ENCODE measurements at places on chromosomes 6 and 20.
A peak's percentile ranks its signal among the peaks of the same experiment; 100 is the strongest.

DNA sequence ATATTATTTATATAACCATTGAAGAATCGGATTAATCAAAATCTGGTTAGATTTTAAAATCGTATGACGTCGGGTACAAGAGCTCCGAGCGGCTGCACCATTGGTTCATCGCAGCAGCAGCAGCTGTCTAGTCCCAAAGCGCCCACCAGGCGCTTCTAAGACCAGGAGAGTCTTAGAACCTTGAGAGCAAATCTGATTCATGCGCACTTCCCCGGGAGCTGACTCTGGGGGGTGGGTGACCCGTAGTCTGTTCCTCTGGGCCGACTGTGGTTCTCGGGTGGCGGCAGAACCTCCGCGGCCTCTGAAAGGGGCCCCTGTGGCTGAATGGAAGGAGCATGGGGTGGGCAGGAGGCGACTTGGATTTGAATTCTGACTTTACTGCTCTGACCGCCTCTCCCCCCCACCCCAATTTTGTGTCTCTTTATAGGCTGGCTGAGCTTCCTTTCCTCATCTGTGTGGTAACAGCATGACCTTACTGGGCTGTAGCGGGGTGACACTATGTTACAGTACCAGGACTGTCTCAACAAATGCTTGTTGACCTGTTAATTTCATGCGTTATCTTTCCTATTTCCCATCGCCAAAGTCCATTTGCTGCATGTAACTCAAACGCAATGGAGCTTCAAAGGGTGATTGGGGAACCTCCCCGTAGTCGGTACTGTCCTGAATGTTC is 119.7 kb downstream of the RTN4IP1 start:
- DNase-seq: no peak

GRCh38 chr6:41759106-41759904 is 12.1 kb upstream of the PGC start:
- no peak for DNase-seq

DNA sequence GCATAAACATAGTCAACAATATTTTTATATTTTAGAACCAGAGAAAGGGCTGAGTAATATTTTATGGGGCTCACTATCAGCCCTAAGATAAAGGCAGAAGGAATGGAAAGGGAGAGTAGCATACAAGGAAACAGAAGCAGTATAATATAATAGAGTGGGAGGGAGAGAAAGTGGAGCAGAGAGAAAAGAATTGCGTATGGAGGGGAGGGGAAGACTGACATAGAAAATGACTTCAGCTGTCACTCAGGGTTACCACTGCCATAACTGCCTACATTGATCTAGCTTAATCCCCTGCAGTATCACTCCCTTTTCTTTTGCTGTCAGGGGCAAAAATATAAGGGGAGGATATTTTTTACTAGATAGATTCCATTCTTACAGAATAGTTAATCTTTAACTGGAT is 1133.5 kb upstream of the MAP3K7 start:
- DNase-seq: no peak

DNA sequence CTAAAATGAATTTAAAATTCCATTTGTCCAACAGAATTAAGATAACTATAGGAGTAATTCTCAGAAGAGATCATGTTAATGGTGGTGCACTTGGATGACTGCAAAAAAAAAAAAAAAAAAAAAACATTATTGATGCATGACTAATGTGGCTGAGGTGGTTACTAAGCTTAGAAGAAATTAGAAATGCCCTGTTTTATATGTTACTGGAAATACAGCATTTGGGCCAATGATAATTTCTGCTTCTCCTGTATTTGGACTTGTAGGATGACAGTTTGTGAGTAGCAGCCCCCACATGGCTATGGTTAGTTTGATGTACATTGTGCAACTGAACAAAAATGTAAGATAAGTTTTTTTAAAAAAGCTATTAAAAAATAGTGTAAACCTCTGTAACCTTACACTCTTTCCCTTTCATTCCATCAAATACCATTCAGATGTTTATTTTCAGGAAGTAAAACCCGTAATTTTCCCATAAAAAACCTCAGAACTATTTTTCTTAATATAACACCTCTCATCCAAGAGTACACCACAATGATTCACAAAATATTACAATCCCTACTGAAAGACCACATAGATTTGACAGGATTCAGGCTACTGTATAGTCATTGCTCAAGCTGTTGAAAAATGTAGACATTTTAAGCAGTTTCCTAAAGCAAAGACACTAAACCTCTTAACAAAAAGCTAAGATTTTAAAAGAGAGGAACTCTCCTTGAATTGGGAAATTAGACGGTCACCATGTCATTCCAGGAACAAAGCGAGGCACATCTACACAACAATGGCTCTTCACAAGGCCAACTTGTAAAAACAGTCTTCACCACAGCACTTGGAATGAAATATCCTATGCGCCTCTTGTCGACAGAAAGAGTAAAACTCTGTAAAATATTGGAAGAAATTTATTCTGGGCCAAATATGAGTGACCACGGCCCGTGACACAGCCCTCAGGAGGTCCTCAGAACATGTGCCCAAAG is 83.0 kb downstream of the WDR27 start:
- peak; percentile 99 for DNase-seq

DNA sequence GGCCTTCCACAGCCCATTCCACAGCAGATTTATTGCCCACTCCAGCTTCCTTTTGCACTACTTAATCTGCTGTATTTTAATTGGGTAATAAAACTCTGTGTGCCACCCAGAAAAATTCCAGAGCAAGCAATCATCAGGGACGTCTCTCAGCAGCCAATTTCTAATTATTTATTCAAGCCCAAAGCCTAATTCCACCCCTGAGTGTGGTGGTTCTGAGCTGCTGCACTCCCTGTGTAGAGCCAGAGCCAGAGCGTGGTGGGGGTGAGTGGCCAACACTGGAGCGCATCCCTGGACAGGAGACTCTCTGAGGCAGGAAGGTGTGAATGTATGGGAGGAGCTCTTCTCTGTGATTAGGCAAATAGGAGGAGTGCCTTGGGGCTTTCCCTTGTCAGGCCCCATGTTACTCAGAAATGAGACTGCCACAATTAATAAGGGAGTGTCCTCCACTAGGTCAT is 66.1 kb downstream of the CD24 start:
- DNase-seq: no peak

GRCh38 chr6:137707038-137707589 is 159.9 kb upstream of the TNFAIP3 start:
- DNase-seq: no peak

- DNase-seq: peak; percentile 79
Observed at GRCh38 chr6:21033575-21034026, 499.3 kb downstream of the CDKAL1 start.

DNA sequence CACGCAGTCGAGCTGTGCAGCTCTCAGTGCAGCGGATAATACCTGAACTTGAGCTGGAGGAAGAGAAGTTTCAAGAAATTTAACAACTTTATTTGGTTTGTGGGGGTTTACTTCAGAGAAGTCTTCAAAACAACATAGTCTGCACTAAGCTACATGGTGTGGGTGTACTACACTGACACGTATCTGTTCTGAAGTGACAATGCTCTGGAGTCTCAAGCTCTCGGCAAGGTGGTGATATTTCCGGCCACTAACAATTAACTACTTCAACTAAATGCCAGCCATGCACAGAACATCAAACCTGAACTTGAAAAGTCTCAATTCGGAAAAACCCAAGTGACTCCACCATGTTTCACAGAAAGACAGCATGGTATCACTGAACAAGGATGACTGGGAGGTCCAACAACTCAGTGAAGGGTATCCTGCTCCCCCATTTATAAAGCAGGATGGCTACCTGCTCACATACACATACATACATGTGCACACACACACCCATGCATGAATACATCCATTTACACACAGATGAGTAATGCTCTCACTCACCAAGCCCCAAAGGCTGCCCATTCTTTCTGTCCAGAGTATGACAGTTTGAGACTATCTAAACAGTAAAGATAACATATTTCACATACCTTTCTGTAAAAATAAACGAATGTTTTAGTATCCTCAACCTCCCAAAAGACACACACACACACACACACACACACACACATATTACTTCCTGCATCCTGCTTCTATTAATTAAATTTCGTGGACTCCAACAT is 15.4 kb upstream of the ANKRD60 start:
- DNase-seq: no peak

GRCh38 chr6:113065611-113066010 is 718.5 kb downstream of the RFPL4B start:
- no peak for DNase-seq

DNA sequence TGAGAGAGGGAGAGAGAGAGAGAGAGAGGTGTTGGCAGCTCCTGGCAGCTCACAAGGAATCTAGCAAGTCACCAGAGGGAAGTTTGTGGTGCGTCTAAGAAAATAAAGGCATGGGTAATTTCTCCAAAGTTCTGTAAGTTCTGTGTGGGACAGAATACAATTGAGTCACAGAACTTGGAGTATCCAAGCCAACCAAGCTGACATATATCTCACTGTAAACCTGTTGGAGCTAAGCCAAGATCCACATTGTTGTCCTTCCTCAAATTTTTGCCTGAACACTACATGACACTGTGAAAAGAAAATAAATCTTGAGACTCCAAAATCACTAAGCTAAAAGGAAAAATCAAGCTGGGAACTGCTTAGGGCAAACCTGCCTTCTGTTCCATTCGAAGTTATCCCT is 436.7 kb downstream of the MEI4 start:
- no peak for DNase-seq

GRCh38 chr6:21500314-21501020 is 93.1 kb upstream of the SOX4 start:
- no peak for DNase-seq

- DNase-seq: no peak
Observed at GRCh38 chr20:49644980-49645565, 68.6 kb downstream of the B4GALT5 start.

DNA sequence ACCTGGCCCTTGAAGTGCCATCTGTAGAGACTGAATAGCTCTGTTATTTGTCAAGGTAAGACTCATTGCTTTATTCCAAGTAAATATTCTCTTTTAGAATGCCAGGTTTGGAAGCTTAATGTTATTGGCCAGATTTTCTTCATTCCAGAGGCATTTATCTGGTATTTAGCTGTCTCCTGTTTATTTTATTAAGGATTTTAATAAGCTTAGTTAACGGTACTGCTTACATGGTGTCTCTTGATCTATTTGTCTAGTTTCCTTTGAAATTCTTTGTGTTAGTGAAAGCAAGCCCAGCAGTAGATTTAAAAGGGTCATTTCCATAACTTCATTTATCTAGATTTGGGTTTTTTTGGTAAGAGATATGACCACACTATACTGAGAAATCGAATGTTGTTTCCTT is 7.7 kb downstream of the RALY start:
- no peak for DNase-seq

GRCh38 chr6:166925141-166925996 is 31.0 kb downstream of the RNASET2 start:
- no peak for DNase-seq

DNA sequence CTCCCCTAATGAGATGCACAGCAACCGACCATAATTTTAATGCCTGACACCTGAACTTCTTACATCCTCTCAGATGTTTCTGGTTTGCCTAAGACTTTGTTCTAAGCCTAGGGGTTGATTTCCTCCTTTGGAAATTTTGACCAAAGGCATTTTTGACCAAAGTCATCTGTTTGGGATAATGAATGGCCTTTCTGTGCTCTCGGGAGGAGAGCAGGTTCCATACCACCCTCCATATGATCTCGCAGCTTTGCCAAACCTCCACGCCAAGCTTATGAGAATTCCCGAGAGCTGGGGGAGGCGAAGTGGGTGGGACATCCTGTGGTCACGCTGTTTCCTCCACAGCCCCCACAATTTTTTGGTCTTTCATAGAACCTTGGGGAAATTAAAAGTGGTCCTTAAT is 91.7 kb downstream of the SCML4 start:
- DNase-seq: no peak

DNA sequence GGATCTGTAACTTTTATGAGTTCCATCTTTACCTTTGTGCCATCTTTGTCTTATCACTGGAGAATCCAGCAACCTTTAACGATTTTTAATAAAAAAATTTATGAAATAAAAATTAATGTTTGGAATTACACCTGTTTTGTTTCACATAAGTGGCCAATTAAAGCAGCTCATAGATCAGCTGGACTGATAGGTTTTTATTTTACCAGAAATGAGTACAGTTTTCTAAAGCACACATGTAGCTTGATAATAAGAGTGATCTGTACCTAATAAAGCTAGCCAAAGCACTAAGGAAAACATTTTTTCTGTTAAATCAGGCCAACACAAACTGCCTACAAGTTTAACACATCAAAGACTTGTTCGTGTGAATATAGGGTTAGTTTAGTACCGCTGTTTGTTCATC is 500.1 kb downstream of the CDKAL1 start:
- no peak for DNase-seq

DNA sequence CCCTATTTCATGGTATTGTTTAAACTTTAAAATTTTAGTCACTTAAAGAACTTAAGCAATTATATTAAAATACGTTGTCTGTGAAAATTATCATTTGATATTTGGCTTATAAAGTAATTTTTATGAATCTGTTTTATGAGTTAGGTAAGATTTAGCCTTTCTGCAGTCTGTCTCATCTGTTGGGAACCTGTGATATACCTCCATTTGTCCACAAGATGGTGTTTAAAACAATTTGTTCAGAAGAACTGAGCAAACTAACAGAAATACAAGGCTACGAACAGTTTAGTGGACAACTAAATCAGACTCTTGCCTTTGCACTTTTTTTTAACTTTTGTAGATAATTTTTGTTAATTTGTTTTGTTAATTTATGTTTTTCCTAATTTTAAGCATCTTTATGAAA is 92.4 kb downstream of the COL9A1 start:
- no peak for DNase-seq

- DNase-seq: no peak
Observed at GRCh38 chr20:57374931-57375651, 16.1 kb upstream of the RBM38 start.

DNA sequence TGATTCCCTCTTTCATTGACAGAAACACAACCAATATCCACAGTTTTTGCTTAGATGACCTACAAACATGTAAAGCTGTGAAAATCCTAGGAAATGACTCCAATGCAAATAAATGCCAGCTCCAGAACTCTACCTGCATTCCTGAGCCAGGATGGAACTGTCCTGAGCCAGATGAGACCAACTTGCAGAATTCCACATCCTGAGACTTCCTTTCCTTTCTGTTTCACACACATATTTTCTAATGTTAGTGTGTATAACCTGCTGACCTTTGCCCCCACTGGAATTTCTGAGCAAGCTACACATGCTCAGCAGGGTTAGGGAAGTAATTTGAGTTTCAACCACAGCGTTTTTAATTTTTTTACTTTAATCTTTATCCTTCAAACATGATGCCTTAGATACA is 69.6 kb upstream of the ADGRF1 start:
- DNase-seq: no peak

DNA sequence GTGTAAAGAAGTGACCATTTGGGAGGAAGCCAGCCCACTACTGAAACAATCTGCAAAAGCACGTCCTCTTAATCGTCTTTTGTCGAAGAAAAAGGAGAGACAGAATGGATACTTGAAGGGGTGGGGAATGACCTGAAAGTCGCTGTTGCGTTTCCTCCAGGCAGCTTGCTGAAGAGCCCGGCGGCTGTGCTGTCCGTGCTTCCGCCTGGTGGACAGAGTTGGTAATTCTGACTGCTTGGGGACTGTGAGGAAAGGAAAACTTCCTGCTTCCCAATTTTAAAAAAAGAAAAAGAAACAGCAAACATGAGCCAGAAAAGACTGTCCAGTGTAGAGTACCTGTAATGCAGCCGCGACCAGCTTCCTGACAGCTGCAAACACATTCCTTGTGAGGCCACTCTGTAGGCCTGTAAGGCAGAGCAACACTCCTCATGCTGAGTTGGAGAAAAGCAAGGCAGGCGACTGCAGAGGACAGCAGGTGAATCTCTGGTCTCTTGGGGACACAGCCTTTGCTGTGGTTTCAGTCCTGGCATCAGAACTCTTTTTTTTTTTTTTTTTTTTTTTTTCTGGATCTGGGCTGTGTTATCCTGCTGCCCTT is 251.1 kb upstream of the TBX18 start:
- DNase-seq: no peak
